ENCODE measurements at places on chromosomes 1 and 21. TPM values are rescaled to one million over a fixed set of nuclear protein-coding genes. Genes with fewer than 3 reads are reported as not detected.

The KCND3 gene
- 24.7 TPM for total RNA-seq

The FCAMR gene
- total RNA-seq, result 0.60 TPM

The UBXN10 gene
- total RNA-seq, result 1.3 TPM

The LAMC2 gene
- total RNA-seq, result 0.30 TPM

The OR14K1 gene
- not detected for total RNA-seq

The VWA5B1 gene
- not detected for total RNA-seq

The SSBP3 gene
- total RNA-seq, result 21.7 TPM

The FHAD1 gene
- total RNA-seq, result not detected

- DNase-seq, result no peak
Measured at GRCh38 chr1:153428073-153428638, 11.8 kb downstream of the S100A7A start.

DNA sequence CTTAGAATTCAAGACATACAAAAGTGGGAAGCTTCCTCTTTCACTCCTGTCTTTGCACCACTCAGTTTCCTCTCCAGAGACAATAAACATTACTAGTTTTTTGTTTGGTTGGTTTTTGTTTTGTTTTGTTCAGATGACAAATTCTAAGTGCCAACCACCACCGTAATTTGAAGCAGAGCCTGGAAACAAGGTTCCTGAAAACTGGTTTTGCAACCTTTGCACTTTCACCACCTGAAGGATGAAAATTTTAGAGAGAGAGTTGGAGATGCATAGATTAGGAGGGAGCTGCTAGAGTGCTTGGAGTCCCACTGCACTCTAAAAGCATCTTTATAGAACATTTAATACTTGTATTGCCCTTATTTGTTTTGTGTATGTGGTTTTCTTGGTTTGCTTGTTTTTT is 20.2 kb upstream of the MGST3 start:
- DNase-seq, result no peak

GRCh38 chr1:244154508-244154871 is 103.4 kb downstream of the ZBTB18 start:
- DNase-seq, result no peak

- no peak for DNase-seq
Measured at GRCh38 chr1:205443585-205444299, 12.1 kb downstream of the BLACAT1 start.

GRCh38 chr1:36580524-36580923 is 97.8 kb upstream of the CSF3R start:
- DNase-seq, result no peak

DNA sequence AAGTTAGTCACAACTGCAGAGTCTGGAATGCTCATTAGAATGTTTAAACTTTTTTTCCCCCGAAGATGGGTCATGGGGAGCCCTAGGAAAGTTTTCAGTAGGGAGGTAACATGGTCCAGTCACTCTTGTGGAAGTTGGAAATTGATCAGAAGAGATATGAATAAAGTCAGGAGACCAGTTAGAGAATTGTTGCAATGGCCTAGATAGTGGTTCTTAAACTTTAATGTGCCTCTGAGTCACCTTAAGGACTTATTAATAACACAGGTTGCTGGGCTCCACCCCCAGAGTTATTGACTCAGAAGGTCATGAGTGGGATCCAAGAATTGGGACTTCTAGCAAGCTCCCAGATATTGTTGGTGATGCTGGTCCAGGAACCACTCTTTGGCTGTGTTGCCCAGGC is 3.2 kb upstream of the TFAP2E start:
- DNase-seq, result no peak

DNA sequence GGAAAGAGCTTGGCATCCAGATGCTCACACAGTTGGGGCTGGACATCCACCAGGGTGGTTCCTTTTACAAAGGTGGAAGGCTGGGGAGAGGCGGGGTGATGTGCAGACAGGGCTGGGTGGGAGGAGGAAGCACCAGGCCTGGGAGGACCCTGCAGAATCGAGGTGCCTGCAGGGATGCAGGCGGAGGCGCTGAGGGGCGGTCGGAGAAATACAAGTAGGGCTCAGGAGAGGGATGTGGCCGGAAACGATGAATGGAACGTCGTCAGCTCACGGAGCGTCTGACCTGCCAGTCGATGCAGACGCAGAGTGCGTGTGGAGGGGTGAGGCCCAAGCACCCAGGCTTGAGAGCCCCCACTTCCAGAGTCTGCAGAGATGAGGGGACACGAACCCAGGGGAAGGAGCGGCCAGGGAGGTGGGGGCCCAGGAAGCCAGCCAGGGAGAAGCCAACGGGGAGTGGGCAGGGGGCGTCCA is 63.4 kb downstream of the TRIM11 start:
- no peak for DNase-seq

- DNase-seq, result peak; percentile 78
Measured at GRCh38 chr1:234899041-234899729, 229.5 kb downstream of the TOMM20 start.

GRCh38 chr1:210743038-210743437 is 390.9 kb downstream of the KCNH1 start:
- no peak for DNase-seq

- DNase-seq, result no peak
Measured at GRCh38 chr1:235075777-235076308, 52.8 kb downstream of the TOMM20 start.

DNA sequence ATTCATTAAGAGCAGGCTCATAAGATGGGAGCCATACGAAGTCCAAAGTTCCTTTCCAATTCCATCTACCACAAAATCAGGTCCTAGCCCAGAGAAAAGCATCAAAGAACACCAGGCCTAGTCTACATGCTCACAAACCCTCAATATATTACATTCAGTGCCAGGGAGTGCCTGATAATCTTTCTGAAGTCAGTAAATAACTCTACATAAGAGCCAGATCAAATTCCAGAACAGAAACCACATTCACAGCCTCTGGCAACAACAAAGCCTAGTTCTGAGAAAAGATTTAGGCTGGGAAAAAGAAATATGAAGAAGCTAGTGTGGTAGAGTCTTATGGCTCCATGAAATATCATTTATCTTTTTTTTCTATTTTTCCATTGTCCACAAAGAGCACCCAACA is 40.5 kb upstream of the RBBP5 start:
- DNase-seq, result no peak

- DNase-seq, result peak; percentile 58
Measured at GRCh38 chr1:203129501-203130231, 2.1 kb downstream of the ADORA1 start.

GRCh38 chr1:42953182-42954180 is 5.2 kb downstream of the SLC2A1 start:
- no peak for DNase-seq
